Fibroblast of lung (primary cell): ENCODE measurements at places on chromosomes 7 and 10. TPM values are rescaled to one million over a fixed set of nuclear protein-coding genes. Genes with fewer than 3 reads are reported as not detected.

DNA sequence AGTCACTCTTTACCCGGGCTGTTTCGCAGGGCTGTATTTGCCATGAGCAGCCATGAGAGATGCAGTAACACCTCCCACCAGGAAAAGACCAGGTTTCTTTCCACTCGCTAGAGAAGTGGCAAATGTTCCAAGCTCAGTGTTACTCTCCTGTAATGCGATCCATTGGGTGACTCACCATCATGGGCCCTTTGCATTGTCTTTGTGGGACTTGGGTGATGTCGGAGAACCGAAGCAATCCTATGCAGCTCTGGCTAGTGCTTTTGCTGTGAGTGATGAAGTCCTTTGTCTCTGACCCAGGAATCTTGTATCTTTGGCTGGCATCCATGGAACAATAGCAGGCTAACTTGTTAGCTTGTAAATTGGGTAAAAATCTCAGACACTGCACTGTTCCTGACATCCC lies 40.0 kb downstream of the GHRHR start:
- DNase-seq = no peak

- no peak for DNase-seq
Measured at GRCh38 chr10:99544322-99544721, 11.6 kb downstream of the NKX2-3 start.

DNA sequence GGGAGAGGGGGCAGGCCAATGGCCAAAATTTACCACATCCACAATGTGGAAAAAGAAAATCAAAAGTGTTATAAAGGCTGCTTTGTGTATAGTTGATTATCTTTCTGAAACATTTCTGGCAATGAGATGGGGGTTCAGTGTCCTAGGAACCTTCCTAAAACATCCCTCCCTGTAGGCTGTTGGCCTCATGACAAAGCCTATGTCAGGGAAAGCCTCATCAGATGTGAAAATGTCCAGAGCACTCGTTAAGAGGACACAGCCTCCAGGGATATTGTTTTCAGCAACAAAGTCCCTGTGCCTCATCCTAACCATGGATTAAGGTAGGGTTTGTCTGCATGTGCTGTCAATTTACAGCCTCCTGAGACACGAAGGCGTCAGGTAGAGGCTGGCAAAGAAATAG lies 17.0 kb downstream of the SUN3 start:
- no peak for DNase-seq

STEAP4 gene
- 0.26 and 0.99 TPM in 2 replicates for total RNA-seq

VSTM2A gene
- total RNA-seq = not detected in 2 replicates

DNA sequence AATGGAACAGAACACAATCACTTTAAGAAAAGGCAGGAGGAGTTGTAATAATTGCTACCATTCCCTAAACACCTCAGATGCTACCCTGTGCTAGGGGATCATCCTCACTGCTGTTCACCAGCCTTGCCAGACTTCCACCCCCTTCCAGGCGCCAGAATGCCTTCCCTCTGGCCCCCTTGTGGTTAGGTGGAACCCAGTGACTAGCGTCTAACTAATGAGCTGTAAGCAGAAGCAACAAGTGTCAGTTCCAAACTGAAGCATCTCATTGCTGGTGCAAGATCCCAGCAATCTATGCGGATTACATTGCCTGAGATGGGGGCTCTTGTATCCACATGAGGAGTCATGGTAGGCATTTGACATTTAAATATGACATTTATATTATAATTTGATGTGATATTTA lies 86.6 kb downstream of the FRMD4A start:
- peak; percentile 24 for DNase-seq

DNA sequence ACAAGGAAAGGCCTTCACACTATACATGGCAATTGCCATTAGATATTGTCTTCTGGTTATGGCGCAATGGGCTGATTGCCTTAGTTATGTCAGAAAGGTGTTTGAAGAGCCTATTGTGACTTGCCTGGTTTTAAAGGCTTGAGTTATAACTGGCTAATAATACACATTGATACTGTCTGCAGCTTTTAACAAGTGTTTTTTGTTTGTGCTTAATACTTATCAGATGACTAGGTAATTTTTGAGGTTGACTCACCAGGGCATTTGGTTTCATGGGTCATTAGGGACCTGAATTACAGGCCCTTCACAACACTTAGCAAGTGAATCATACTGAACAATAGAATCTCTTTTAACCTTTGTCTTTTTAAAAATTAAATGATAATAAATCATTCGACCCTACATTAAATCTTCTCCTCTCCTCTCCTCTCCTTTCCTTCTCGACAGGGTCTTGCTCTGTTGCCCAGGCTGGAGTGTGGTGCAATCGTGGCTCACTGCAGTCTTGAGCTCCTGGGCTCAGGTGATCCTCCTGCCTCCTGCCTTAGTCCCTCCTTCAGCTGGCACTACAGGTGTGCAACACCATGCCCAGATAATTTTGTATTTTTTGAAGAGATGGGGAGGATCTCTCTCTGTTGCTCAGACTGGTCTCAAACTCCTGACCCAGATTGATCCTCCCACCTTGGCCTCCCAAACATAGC lies 196.3 kb downstream of the JCAD start:
- peak; percentile 55 for DNase-seq

GRCh38 chr10:82757901-82758300 lies 882.9 kb downstream of the NRG3 start:
- DNase-seq = no peak

INMT gene
- total RNA-seq = 17.5 and 75.8 TPM in 2 replicates

- DNase-seq = peak; percentile 87
Measured at GRCh38 chr7:73560109-73560835, 2.8 kb upstream of the BCL7B start.

KLLN gene
- total RNA-seq = 0.51 and 0.66 TPM in 2 replicates

GRCh38 chr10:3803927-3804741 lies 19.1 kb upstream of the KLF6 start:
- DNase-seq = peak; percentile 31

AKR1D1 gene
- total RNA-seq = not detected in 2 replicates

CRYGN gene
- total RNA-seq = 0.26 and 0.50 TPM in 2 replicates

CPA2 gene
- under 0.01 TPM in 1 of 2 replicates, not detected in the other for total RNA-seq

NODAL gene
- total RNA-seq = not detected in 2 replicates

GRCh38 chr10:114157912-114158311 lies 16.1 kb downstream of the CCDC186 start:
- no peak for DNase-seq

ATP6V0A4 gene
- total RNA-seq = not detected in 2 replicates
